T47D (cell line): ENCODE measurements at places on chromosomes 1 and 21.

DNA sequence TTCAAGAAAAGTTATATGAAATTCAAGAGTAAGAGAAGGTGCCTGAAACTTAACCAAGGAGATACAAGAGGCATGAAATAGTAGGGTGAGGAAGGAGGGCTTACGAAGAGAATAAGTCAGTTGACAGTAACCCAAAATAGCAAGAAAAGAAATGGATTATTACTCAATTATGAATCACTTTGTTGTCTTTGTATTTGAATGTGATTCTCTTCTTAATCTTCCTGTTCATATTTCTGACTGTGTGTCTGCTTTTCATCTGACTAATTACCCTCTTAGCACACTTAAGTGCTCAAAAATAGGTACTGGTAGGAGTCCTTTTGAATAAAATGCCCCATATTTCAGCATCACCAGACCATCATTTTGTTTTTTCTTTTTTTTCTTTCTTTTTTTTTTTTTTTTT is 39.4 kb downstream of the GLMN start:
- DNase-seq = no peak

DNA sequence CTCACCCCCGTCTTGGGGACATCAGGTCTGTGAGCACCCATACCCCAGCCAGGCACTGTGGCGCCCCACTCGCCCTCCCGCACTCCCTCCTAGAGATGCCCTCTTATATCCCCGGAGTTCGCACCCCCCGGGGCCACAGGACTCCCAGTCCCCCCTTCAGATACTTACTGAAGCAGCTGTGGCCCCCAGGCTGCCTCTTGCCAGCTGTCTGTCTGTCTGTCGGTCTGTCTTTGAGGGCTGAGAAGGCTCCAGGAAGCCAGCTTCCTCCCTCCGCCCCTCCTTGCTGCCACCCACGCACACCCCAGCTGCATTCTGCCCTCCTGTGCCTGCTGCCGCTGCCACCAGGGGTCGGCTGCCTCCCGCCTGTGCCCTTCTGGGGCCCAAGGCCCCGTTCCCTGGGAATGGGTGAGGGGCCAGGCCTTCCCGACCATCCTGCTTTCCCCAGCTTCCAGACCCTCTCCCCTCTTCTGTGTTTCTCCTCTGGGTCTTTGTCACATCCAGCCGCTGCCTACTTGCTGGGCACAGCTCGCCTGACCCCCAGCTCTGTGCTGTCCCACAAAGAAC is at the start of gene PTPN7:
Gene PTPN7, minus strand, starts transcription at position 226 of the 564 bp plus-strand sequence. CDS start 1,200 bp downstream, outside the sequence.
- no peak for DNase-seq

DNA sequence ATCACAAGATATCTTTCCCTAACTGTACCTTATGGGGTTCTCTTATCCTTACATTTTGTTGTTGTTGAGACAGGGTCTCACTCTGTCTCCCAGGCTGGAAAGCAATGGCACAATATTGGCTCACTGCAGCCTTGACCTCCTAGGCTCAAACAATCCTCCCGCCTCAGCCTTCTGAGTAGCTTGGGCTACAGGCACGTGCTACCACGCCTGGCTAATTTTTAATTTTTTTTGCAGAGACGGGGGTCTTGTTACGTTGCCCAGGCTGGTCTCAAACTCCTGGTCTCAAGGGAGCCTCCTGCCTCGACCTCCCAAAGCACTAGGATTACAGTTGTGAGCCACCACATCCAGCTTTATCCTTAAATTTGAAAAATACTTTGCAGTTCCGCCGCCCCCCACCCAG is 10.4 kb downstream of the RERE start:
- no peak for DNase-seq

- DNase-seq = no peak
Observed at GRCh38 chr21:41630249-41630648, 122.3 kb upstream of the TMPRSS2 start.

DNA sequence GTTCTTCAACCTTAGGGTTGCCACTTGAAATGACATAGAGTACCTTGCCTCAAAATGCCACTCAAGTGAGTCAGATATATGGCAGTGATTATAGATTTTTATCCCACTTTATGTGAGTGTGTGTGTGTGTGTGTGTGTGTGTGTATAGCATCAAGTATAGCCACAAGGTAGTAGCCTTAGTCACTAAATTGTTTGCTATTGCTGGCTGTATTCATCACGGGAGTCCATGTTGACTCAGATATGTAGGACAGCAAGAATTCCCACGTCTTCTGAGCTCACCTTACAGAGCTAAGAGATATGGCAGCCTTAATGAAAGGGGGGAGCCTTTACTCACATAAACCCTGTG is 9.3 kb downstream of the ETS2 start:
- DNase-seq = no peak

DNA sequence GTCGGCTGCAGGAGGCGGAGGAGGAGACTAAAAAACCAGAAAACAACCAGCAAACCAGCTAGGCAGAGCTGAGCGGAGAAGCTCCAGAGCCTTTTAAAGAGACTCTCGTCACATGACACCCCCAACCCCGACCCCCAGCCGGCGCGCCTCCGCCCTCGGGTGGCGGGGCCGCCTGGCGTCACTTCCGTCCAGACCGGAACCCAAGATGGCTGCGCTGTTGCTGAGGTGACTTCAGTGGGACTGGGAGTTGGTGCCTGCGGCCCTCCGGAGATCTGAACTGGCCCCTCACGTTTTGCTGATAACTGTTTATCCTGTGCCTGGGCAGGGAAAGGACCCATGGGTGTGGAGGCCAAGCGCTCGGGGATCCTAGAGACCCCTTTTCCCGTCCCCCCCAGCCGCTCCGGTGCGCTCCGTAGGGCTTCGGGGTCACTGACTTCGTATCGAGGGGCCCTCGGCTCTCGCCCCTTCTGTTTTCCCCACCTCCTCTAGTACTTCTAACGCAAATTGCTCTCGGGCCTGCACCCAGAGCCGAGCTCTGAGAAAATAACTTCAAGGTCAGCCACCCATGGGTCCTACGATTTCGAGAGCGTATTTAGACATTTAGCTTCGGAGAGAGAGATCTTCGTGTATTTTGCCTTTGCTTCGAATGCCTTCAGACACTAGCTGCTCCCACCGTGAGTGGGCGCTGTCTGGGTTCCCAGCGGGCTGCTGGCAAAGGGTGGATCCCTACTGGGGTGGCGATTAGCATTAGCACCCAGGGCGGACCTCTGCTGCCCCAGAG is at the start of gene SDHC:
Gene SDHC, plus strand, starts transcription at position 181 of the 781 bp plus-strand sequence. Its CDS starts 25 bp downstream, at position 206.
- DNase-seq = peak; percentile 89

DNA sequence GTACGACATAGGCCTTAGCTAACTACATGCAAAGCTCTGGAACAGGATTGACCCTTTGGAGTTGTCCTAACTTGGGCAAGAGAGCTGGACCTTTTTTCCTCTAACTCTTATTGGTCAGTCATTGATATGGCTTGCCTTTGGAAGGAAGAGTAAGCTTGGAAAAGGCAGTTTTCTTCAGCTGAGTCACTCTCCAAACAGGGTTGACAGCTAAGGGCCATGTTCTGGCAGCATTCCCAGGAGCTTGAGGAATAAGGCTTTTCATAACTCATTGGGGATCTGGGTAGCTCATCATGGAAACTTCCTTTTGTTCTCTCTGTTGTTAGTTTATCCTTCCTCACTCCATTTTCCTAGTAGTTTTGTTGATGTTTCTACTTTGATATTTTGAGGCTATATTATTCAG is 14.5 kb upstream of the ERRFI1 start:
- peak; percentile 83 for DNase-seq

DNA sequence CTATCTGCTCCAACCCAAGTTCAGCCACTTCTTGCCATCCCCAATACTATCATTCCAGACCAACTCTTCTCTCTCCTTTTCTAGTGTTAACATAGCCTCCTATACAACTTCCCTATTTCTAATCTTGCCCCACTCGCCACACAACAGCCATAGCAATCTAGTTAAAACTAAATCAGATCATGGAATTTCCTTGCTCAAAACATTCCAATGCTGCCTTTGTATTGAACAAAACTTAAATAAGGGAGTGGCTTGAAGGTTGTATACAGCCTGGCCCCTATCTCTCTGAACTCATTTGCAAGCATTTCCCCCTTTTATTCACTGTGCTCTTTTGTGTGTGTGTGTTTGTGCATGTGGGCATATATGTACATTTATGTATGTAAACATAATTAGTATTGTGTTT is 118.1 kb upstream of the SGIP1 start:
- DNase-seq = no peak

DNA sequence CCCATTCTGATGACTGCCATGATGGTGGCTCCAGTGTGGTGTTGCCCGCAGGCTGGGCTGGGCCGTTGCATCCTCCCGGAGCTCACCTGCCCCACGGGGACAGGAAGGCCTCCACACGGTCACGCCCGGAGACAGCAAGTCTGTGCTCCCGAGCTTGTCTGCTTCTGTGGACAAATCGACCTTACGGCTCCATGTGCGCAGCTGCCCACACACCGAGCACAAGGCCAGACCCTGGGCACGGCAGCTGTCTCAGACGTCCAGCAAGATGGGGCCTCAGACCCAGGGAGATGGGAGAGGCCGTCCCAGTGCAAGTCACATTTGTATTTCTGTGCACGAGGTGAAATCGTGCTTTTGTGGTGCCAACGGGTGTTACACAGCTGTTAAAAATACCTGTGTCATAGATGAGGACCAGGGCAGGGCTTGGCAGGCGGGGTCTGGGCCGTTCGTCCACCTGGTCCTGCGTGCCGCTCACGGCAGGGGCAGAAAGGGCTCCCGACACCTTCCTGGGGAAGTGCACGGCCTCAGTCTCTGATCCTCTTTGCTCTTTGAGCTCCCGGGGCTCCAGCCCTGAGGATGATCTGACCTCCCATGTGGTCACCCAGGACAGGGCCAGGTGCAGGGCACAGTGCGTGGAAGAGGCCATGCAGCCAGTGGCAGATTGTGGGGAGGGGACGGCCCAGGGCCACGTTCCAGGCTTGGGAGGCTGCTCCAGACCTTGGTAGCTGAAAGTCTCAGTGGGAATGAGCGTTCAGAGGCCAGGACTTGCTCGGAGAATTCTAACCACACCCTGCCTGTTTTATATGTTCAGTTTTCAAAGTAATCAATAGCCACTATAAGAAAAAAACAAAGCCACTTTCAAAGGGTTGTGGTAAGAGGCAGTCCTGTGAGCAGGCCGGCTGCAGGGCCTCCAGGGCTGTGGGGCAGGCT is 13.5 kb downstream of the COL6A1 start:
- no peak for DNase-seq

DNA sequence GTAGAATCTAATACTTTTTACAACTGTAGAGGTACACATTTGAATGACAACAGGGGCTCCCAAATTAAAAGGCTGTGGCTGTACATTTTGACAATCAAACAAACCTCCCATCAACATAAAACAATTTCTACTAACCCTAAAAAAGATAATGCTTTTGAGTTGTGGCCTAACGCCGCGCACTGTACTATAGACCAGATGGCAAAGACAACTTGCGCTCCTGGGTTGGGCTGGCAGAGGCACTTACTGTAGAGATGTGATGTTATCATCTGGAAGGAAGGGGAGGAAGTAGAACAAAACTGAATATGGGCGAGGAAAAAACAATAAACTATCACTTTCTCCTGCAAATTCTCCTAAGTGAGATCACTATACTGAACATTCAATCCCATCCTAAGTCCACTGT is 26.1 kb downstream of the SPRTN start:
- DNase-seq = no peak

- DNase-seq = no peak
Observed at GRCh38 chr1:9737671-9738070, 86.1 kb downstream of the CLSTN1 start.

DNA sequence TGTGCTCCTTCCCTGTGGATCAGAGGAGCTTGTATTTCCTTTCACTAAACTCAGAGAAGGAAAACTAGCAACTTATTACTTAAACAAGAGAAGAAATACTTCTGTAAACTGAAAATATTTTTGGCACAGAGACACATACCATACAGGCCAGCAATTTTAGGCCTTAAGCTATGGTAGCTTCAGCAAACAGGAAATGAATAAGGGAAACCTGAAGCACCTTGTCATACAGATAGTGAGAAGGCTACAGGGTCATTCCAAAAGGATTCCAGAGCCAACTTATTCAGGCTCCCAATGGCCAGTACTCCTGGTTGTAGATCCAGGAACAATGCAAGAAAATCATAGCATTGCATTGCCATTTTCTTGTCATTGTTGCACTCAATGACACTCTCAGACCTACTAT is 9.1 kb upstream of the KYAT3 start:
- DNase-seq = no peak

DNA sequence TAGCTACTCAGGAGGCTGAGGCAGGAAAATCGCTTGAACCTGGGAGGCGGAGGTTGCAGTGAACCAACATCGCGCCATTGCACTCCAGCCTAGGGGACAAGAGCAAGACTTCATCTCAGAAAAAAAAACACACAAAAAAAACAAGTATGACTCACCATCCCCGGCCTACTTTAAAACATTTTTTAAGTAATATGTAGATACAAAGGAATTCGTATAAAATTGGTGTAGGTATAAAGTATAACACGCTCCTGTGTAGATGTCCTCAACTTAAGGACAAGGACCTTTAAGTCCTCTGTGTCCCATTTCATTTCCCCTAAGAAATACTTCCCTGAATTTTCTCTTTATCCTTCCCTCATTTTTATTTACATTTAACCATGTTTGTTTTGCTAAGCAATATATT is 73.4 kb upstream of the PKN2 start:
- no peak for DNase-seq

GRCh38 chr1:48205522-48205921 is 17.0 kb upstream of the SLC5A9 start:
- DNase-seq = no peak

- no peak for DNase-seq
Observed at GRCh38 chr1:224620105-224620504, 4.0 kb downstream of the CNIH3 start.

DNA sequence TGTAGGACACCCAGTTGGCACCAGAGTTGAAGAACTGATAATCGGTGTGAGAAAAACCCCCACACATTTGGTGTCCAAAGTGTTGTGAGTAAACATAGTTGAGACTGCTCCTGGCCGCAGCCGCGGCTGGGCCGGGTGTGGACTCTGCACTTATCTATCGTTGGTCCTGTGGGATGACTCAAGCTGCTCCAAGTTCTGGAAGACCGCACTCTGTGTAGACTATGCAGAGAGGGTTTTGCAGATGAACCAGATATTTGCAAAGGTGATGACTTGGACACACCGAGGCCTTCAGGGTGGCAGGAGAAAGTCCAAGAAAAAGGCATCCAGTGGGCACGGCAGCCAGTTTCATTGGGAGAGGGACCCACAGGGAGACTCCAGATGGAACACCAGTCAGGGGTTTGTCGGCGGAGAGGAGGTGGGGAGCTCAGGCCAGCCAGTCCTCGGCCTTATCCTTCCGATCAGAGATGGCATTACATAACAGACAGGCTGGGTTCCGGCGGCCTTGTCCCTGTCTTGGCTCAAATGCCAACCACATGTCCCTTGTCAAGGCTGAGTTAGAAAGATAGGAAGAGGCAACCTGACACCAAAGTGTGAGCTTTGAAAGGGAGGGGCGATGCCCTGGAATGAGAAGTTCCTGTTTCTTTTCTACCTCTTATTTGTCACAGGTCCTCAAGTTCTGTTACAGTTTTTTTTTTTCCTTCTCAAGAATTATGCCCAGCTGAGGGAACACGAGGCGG is 21.1 kb downstream of the C2CD2 start:
- DNase-seq = no peak

GRCh38 chr1:16143566-16144324 is 12.1 kb downstream of the EPHA2 start:
- no peak for DNase-seq
